Aorta (tissue), 5 donors: ENCODE measurements at places on chromosomes 1 and 21. TPM values are rescaled to one million over a fixed set of nuclear protein-coding genes. Genes with fewer than 3 reads are reported as not detected.

IFFO2 gene
- total RNA-seq = 34.7 TPM

FMO5 gene
- 5.8 TPM for total RNA-seq

ZNF593 gene
- 18.3 TPM for total RNA-seq

ATP1A2 gene
- total RNA-seq = 27.7 TPM

RHEX gene
- total RNA-seq = 3.3 TPM

FOXO6 gene
- 3.3 TPM for total RNA-seq

KCNA3 gene
- total RNA-seq = 0.97 TPM

NTMT2 gene
- total RNA-seq = not detected

GPATCH2 gene
- total RNA-seq = 17.3 TPM

HSD3B1 gene
- total RNA-seq = not detected

NES gene
- 57.2 TPM for total RNA-seq

S100A12 gene
- 4.4 TPM for total RNA-seq

C1orf185 gene
- not detected for total RNA-seq

CCDC27 gene
- not detected for total RNA-seq

KLHL12 gene
- 15.9 TPM for total RNA-seq

GJA5 gene
- 77.2 TPM for total RNA-seq

OR6N1 gene
- total RNA-seq = not detected

GDAP2 gene
- 32.8 TPM for total RNA-seq

LRRC39 gene
- 1.4 TPM for total RNA-seq

LMX1A gene
- total RNA-seq = 0.84 TPM
